ENCODE measurements at places on chromosomes 1 and 21.

GRCh38 chr1:161173711-161174110 lies 3.6 kb downstream of the B4GALT3 start:
- DNase-seq, result peak; percentile 45

DNA sequence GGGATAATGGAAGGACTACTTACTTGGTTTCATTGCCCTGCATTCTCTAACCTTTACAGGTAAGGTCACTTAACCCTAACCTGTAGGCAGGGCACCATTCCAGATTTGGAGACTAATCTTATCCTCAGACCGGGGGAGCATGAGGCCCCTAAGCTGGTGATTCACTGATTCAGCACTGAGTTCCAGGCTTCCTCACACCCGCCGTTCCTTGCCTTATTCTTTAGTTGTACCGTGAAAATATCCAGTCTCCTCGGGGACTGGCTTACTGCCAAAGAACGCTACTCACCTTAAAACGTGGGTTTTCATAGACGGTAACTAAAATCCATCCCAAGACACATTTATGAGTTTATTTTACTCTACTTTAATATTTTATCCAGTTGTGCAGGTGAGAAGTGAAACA lies 44.3 kb upstream of the COL24A1 start:
- DNase-seq, result no peak

GRCh38 chr1:23417570-23417969 lies 7.0 kb downstream of the TCEA3 start:
- DNase-seq, result peak; percentile 36

DNA sequence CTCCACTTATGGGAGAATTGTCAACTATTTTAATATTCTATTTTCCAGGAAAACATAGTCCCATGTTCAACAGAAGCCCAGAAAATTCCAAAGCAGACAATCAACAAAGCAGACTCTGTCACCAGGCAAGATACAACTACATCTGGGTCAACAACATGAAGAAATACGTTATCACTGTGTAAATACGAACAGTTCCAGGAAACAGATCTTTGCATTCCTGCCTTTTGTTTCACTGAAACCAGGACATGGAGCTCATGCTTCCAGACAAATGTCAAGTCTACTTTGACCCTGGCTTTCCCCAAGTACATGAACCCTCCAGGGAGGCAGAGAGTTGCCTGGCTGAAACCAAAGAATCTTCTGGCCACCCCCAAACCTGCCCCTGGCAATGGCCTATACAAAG lies 106.7 kb downstream of the SETD4 start:
- DNase-seq, result no peak

- DNase-seq, result no peak
Observed at GRCh38 chr1:201192261-201192788, 1.7 kb downstream of the IGFN1 start.

DNA sequence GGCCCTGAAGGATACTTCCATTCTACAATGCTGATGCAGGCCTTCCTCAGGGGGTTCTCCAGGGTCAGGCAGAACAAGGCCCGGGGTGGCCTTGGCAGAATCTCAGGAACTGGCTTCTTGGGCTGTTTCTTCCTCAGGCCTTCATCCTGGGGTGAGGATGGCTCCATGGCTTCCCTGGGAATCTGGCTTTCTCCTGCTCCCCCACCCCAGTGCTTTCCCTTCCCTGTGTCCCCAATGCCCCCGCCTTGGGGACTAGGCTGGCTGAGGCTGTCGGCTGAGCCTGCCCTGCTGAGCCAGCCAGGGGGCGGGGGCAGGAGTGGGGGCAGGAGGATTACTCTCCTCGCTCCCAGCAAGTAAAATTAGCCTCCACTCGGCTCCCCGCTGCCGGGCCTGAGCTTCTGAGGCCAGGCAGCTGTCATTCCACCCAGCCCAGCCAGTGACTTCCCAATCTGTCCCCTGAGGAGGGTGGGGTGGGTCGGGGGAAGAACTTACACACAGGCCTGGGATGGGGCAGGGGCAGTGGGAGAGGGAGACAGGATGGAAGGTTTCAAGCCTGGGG lies at the start of gene CACNA1S:
TSS of gene CACNA1S (minus strand) at position 254 of the 559 bp plus-strand sequence. CDS start at position 167, 87 bp downstream.
- DNase-seq, result peak; percentile 70

GRCh38 chr1:178645808-178646200 lies 79.2 kb upstream of the RALGPS2 start:
- no peak for DNase-seq

GRCh38 chr1:226223786-226224244 lies 351 bp downstream of the MIXL1 start:
- DNase-seq, result no peak

DNA sequence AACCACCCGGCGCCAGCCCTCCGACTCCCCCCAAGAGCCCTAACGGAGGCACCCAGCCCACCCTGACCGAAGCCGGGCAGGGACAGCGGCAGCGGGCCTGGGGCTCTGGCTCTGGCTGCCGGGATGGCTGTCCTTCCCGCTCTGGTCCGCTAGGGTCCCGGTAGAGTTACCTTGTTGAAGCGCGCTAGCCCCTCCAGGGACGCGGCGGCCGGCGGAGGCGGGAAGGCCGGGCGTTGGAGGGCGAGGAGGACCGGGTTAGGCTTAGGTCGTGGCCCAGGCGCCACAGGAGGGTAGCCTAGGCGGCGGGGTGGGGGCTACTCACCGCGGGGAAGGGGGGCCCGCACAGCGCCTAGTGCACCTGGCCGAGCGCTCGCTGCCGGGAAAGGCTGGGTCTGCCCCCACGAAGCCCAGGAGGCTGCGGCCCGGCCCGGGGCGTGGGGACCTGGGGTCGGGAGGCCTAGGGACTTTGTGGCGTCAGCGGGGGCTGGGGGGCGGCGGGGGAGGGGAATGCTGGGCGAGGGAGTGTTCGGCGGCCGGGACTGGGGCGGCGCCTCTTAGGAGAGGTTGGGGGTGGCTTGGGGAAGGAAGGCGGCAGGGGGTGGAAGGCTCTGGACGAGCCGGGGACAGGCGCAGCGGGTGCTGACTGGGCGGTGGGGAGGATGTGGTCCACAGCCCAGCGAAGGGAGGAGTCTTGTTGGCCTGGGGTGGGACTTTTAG lies at the start of gene TRIM17:
TSS of gene TRIM17 (minus strand) at position 645 of the 717 bp plus-strand sequence. CDS start 1,789 bp downstream, outside the sequence.
- no peak for DNase-seq

DNA sequence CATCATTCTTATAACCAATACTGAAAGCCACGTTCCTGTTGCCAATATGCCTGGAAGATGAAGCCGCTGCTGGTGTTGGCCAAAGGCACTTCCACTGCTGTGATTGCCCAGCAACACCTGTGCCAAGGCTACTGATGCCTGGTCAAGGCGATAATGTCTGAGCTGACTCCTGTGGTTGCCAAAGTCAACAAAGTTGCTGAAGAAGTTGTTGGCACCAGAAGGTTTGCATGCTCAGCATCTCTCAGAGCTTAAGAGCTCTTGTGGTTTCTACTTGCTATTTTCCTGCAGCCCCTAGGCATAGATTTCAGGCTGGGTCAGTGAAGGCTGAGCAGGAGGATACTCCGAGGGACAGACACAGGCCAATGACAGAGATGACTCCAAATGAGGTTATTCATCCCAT lies 63.4 kb upstream of the RAB3GAP2 start:
- no peak for DNase-seq

DNA sequence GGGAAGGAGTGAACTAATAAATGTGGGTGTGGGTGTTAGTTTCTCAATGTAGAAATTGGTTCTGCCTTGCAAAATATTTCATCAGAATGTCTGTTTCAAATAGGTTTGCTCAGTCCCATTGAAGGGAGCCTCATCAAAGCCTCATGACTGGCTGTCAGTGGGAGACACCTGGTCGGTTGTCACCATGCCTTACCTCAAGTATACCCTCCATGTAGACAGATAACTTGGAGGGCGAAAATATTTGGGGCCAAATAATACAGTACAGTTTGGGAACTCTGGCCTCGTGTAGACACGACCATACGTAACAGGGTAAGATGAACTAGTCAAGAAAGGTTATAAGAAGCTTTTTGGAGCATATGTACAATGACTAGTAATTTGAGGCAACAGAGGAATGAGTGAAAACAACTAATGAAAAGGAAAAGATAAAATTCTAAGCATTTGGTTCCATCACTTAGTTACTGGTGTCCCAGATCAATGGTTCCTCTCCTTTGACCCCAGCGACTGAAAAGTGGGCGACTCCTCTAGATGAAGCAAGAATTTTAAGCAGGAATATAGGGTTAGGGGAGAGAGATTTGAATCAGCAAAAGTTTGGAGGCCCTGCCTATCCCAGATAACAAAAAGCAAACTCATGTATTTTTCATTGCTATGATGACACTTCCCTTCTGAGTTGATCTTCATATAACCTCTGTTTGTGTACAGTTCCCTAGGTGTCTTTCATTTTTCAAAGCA lies 163.9 kb downstream of the LRRC40 start:
- no peak for DNase-seq

DNA sequence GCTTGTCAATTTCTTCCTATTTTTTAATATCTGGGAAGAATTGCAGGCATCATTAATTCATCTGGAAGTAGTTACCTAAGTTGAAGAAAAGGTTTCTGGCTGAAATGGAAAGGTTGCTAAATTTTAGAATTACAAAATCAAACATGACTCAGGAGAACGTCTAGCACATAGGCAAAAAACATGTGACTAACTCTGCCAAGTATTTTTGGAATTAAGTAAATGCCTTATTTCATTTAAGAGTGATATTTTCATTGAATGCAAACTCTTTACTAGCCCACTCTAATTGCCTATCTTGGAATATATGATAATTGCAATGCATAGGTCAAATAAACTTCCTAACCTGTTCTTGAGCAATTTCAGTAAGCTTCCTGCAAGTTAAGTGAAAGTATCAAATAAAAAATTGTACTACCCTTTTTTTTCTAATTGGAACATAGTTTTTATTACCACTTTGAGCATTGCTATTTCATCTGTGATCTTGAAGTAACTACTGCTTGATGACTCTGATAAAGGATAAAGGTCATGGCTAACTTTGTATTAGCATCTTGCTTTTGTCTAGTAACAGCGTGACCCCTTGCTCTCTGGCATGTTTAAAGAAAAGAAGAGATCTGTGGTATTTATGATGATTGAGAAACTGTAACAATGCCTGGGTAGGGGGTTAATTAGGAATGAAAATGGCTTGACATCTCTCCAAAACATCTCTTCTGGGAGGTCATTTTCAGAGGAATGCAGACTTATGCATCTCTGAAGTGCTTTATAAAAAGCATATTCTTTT lies 208.3 kb upstream of the NCAM2 start:
- no peak for DNase-seq

- no peak for DNase-seq
Observed at GRCh38 chr1:32393832-32394140, 455 bp downstream of the BSDC1 start.

- no peak for DNase-seq
Observed at GRCh38 chr1:22978299-22978698, 5.6 kb upstream of the LACTBL1 start.

DNA sequence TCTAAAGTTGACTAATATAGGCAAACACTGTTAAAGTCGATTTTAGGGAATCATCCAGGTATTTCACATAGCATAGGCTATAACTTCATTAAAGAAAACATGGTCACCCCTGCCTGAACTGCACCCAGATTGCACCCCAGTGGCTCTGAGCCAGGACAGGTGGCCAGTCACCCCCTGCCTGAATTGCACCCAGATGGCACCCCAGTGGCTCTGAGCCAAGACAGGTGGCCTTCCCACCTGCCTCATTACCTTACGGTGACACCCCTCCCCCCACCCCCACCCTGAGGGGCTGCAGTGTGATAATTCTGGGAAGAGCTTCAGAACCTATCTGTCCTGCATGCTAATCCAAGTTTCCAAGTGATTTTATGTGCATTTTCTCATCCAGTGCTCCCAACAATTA lies 78.9 kb downstream of the DSCAM start:
- DNase-seq, result no peak
